Esophagus mucosa (tissue), 1 donor: ENCODE measurements at places on chromosomes 5 and 9.

DNA sequence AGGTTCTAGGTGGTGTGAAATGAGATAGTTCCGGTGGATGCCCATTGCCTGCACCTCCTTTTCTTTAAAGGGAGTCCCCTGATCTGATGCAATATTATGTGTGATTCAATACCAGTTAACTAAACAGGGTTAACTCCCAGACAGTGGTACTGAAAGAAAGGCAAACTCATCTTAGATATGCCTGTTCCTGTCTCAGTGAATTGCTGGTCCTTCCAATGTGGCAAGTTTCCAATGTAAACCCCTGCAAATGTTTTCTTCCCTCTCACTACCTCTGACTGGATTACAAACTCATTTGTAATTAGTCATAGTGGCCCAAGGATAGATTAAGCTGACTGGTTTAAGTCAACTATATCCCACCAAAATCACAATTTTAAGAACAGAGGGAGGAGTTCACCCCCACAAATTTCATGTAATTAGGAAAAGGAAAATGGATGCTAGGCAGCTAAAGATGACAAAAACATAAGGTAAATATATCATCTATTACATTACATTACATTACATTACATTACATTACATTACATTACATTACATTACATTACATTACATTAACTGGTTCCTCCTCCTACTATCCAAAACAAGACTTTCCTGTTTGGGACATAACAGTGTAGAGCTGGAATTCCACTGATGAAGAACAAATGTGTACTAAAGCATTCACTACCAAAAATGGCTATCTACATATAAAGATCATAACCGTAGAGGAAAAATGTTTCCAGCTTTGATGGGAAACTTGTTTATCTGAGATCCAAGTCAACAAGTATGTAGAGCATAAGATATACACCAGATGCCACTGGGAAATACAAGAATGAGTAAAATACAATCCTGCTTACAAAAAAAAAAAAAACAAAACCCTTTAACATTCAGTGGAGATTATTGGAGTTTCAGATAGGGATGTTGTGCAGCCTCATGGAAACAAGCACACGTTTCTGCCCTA is 121.5 kb upstream of the SNX2 start:
- ATAC-seq = peak; percentile 79

GRCh38 chr9:15349892-15350761 is 43.1 kb upstream of the TTC39B start:
- peak; percentile 82 for ATAC-seq

DNA sequence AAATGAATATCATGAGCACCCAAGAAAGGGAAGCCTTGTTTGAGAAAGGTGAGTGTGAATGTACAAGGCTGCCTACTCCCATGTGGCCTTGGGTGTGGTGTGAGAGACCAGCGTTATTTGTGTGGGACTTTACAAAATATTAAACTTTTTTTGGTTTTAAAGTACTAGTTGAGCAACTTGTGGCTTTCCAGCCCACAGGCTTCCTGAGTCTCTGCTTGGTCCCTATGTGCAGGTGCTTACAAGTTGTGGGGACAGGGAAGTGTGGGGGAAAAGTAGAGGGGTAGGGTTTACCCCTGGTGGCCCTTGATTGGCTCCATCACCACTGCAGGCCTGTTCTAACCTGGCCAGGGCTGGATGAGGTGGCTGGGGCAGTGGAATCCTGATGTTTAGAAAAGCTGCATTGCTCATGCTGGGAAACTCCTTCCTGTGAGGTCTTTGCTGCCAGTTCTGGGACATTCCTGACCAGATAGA is 19.7 kb downstream of the PTTG1 start:
- ATAC-seq = no peak

GRCh38 chr5:175809531-175810121 is 61.8 kb upstream of the CPLX2 start:
- ATAC-seq = no peak

- peak; percentile 73 for ATAC-seq
These were observed 75.6 kb upstream of the PRSS3 start for GRCh38 chr9:33719581-33720374.

DNA sequence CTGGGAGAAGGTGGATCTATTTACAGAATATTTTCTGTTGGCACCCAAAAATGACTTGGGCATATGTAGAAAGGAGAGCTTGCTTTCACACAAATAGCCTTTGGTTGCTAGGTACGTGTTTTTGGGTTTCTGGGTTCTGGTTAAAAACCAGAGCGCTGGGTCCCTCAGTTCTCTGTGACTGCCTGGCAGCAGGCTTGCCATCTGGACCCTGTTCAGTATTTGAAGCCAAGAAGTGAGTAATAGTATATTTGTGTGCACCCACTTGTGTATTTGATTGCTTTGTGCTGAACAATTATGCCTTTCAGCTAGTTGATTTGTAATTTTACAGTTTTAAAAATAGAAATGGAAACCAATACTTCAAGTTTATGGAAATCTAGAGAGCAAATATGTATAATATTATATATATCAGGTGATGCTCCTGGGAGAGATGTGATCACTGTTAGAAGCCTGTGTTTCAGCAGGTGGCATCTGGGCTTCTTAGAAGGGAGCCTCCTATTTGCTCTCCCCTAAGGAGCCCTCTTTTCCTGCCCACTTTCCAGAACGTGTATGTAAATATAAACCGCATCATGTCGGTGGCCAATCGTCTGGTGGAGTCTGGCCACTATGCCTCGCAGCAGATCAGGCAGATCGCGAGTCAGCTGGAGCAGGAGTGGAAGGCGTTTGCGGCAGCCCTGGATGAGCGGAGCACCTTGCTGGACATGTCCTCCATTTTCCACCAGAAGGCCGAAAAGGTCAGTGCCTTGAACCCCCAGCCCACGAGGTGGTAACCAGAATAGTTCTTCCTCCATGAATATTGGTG is 153.6 kb downstream of the TRIO start:
- ATAC-seq = no peak

- ATAC-seq = no peak
These were observed 24.2 kb upstream of the STOM start for GRCh38 chr9:121394292-121394691.

- no peak for ATAC-seq
These were observed 307.1 kb upstream of the ADCY2 start for GRCh38 chr5:7088849-7089248.

GRCh38 chr9:100425758-100426157 is 1.2 kb upstream of the MSANTD3 start:
- peak; percentile 52 for ATAC-seq

DNA sequence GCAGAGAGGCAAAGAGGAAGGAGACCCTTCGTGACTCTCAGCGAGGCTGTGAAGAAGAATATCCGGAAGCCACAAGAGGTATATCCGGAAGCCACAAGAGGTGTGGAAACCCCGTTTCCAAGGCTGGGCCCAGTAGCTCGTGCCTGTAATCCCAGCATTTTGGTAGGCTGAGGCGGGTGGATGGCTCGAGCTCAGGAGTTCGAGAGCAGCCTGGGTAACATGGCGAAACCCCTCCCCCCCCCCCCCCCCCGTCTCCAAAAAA is 612 bp upstream of the BBLN start:
- peak; percentile 2 for ATAC-seq
